Kidney capillary endothelial cell (primary cell): ENCODE measurements at places on chromosomes 3 and 15.
A peak's percentile ranks its signal among the peaks of the same experiment; 100 is the strongest.

DNA sequence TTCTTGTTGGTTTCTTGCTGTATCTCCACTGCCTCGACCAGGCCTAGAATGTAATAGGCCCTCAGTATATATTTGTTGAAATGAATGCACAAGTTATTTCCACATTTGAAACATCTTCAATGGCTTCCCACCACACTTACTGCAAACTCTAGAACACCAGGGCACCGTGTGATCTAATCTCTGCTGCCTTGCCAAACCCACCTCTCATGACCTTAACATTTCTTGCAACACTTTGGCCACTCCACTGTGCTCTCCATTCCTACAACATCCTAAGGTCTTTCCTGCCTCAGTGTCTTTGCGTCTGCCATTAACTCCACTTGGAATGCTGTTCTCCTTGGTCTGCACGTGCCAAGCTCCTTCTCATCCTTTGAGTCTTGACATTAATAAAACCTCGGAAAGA lies 14.1 kb downstream of the FRMD4B start:
- DNase-seq, result no peak

DNA sequence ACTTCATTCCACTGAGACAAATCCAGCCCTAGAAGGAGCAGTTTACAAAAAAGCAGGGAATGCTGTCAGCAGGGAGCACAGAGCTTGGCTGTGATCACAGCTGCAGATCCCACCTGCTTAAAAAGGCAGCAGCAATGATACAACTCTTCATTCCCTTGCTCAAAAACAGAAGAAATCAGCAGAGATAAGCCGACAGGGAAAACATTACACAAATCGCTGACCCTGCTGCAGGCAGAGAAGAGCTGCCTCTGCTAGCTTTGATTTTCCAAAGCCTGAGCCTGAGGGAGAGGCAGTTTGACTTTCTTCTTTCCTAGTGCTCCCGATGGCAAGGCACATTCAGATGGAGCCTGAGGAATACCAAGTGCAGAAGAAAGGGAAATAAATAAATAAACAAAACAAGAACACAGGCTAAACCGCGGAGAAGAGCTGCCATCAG lies 80.2 kb downstream of the SHQ1 start:
- no peak for DNase-seq

GRCh38 chr3:139601191-139601961 lies 61.8 kb upstream of the RBP1 start:
- DNase-seq, result no peak

- peak; percentile 20 for DNase-seq
Observed at GRCh38 chr3:16124636-16125035, 49.8 kb upstream of the GALNT15 start.

- no peak for DNase-seq
Observed at GRCh38 chr15:74415966-74416916, 17.5 kb downstream of the SEMA7A start.

GRCh38 chr15:67479781-67480505 lies 41.0 kb upstream of the C15orf61 start:
- DNase-seq, result peak; percentile 71

- no peak for DNase-seq
Observed at GRCh38 chr3:157058392-157059071, 101.4 kb downstream of the CCNL1 start.

- peak; percentile 60 for DNase-seq
Observed at GRCh38 chr3:149572796-149573414, 84.9 kb downstream of the WWTR1 start.

DNA sequence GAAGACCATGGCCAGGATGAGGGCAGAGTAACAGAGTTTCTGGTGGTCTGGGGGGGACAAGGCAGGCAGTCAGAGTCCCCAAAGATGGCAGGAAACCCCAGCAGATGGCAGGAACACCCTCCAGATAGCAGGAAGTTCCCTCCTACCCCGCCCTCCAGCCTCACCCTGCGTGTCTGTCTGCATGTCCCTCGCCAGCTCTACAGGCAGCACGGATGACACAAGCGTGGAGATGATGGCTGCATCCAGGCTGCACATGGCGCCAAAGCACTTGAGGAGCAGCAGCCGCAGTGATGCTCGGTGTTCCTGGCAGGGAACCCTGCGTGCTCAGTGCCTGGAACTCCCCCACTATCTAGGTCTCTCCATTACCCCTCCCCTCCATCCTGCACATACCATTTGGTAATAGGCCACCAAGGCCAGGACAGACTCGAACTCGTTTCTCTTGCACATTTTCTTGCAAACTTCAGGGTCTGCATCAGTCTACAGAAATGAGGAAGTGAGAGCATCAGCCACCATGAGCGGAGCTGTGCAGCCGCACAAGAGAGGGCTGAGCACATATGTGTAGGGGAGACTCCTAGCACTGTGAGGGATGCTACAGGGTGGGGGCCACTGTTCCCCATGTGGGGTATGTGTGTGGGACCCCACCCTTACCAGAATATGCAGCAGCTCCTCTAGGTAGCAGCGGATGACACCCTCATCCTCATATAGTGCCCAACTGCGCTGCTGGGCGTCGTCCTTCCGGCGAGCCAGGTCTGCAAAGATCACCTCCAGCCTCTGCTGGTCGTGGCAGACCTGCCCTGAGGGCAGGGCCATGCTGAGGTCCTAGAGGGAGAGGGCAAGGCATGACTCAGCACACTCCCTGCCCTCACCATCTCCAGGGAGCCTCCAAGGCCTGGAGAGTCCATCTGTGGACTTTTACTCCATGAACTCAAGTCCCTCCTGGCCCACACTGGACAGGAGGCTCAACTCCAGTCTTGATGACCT lies 6.0 kb downstream of the NCKIPSD start:
- DNase-seq, result no peak

GRCh38 chr3:57252404-57252803 lies 24.9 kb downstream of the APPL1 start:
- no peak for DNase-seq

DNA sequence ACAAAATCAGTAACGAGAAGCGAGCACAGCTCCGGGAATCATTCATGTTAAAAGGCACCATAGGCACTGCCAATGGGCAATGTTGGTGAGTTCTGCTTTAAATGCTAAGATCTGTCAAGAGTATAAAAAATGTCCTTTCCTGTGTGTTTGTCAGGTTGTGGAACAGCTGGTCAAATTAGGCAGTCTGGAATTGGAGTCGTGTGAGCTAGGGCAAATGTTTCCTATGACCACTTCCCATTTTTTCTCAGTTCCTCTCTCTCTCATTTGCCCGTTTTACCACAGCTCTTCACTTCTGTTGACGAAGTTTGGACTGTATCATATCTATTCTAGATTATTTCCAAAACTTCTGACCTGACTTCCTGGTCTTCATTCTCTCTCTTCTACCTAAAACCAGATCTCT lies 60.8 kb upstream of the GOLIM4 start:
- no peak for DNase-seq

GRCh38 chr3:134313847-134314587 lies 60.2 kb downstream of the AMOTL2 start:
- no peak for DNase-seq

GRCh38 chr15:83092309-83092976 lies 15.0 kb upstream of the TM6SF1 start:
- DNase-seq, result peak; percentile 94

GRCh38 chr15:100247228-100248225 lies 94.2 kb downstream of the ADAMTS17 start:
- DNase-seq, result no peak

- no peak for DNase-seq
Observed at GRCh38 chr3:16570113-16570512, 35.1 kb downstream of the DAZL start.

GRCh38 chr3:138678874-138679392 lies 70.4 kb downstream of the FAIM start:
- DNase-seq, result no peak

DNA sequence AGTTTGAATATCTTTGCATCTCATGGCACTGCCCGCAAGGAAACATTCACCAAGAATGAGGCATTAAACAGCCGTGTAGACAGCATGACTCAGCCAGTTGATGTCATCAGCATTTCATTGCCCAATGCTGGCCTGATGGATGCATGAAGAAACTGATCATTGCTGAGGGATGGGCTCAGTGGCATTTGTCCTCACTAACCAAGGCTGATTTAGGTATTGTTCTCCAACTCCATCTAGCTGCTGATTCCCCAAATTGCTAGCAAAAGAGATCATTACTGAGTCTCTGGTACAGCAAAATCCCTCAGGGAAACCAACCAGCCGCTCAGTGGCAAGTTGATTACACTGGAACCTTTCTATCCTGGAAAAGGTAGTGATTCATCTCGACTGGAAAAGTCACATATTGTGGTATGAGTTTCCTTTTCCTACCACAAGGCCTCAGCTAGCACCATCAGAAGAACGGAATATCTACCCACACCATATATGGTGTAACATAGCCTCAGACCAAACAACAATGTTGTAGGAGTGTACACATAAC lies 186.5 kb upstream of the GAP43 start:
- DNase-seq, result peak; percentile 60

DNA sequence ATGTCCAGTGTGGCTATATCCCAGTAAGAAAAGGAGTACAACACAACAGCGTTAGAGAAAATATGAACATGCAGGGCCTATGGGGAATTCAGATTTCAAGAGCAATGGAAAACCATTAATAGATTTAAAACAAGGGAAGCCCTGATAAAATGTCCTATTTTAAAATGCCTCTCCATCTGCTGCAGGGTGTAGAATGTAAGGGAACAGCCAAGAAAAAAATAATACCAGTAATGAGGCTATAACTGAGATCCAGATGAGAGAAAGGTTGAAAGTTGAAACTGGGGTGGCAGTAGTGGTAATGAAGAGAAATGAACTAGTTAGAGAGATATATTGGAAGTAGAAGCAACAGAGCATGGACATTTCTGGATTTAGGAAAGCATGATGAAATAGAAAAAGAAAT lies 226.1 kb downstream of the KCNMB2 start:
- no peak for DNase-seq

- DNase-seq, result no peak
Observed at GRCh38 chr3:10387881-10388609, 67.1 kb upstream of the SEC13 start.

GRCh38 chr3:5441401-5441800 lies 253.9 kb downstream of the EDEM1 start:
- DNase-seq, result no peak

- no peak for DNase-seq
Observed at GRCh38 chr15:64895285-64896065, 16.2 kb upstream of the ANKDD1A start.

GRCh38 chr15:59294574-59295260 lies 78.0 kb downstream of the MYO1E start:
- peak; percentile 40 for DNase-seq

GRCh38 chr3:170132335-170132734 lies 49.2 kb downstream of the PHC3 start:
- no peak for DNase-seq
